ENCODE measurements at places on chromosomes 6 and 20.

GRCh38 chr6:158954753-158955152 lies 45.2 kb downstream of the RSPH3 start:
- DNase-seq = no peak

DNA sequence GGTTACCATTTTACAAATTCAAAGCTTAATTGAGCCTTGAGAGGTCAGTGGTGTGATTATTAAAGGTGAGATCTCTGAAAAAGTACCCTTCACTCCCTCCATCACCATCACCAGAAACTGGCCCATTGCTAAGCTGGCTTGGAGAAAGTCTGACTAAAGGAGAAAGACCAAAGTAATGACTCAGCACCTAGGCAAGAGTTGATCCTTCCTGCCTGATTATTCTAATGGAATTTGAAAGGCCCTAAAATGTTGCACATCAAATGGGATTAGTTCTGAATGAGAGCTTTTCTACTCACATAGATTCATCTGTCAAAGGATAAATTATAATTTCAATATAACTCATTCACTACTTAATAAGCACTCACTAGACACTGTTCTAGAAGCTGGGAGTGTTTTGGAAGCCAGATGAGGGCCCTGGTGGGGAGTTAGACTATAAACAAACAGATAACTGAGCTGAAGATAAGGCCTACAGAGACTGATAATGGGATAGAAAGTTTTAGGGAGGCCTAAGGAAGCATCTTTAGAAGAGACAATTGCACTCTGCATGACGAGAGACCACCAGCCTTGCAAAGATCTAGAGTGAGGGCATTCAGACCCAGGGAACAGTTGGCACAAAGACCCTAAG lies 366.7 kb downstream of the SYNE1 start:
- no peak for DNase-seq

DNA sequence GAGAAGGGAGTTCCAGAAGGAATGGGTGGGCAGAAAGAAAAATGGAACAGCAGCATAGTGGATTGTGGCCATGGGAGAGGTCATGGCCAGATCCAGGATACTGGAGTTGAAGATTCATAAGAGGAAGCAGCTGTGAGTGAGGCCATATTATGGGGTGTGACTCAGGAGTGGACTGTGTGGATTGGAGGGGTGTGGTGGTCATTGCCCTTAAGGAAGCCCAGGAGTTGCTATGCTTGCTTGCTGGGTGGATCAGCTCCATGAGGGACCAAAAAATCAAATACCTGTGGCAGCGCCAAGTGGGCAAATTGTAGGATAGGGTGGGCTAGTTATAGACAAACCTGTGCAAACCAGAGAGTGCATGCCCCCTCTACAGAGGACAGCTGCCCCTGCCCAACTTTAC lies 18.3 kb downstream of the LRRC1 start:
- no peak for DNase-seq

- DNase-seq = no peak
Measured at GRCh38 chr20:1367479-1367878, 25.4 kb downstream of the FKBP1A start.

- DNase-seq = no peak
Measured at GRCh38 chr6:43979525-43979924, 147.7 kb downstream of the MRPL14 start.

DNA sequence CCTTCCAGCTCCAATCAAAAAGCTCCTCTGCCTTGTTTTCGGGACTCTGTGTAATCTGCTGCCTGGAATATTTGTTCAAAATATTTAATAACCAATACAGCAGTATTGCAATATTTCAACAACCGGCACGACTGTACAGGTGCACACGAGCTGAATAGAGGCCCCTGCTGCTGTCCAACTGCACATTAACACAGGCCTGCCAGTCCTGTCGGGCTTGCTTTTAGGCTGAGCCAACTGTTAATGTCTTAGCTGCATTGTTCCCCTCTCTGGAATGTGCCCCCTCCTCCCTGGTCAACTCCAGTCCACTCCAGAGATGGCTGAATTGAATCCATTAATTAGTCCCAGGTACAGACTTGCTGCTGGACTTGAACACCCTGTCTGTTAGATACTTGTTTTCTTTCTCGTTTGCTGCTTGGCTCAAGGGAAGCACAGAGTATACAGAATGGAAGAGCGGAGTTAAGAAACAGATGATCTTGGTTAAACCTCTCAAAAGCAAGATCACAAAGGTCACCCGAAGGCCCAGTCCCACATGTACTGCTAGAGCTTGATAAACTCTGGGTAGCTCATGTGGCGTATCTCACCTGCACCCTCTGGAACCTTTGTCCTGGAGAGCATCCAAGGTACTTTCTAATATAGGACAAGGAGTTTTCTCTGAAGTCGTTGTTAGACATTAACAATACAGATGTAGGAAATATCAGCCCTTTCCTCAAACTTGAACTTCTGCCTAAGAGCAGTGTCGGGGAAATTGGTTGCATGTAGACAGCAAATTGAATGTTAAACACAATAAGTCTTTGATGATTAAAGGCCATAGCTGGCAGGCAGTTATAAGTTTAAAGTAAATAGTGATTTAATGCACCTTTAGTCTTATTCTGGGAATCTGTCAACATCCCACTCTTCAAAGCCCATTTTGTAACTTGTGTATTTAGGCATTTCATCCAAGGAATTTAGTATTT lies 31.9 kb downstream of the SHLD1 start:
- DNase-seq = no peak

- DNase-seq = no peak
Measured at GRCh38 chr6:129517288-129517687, 192.7 kb downstream of the ARHGAP18 start.

DNA sequence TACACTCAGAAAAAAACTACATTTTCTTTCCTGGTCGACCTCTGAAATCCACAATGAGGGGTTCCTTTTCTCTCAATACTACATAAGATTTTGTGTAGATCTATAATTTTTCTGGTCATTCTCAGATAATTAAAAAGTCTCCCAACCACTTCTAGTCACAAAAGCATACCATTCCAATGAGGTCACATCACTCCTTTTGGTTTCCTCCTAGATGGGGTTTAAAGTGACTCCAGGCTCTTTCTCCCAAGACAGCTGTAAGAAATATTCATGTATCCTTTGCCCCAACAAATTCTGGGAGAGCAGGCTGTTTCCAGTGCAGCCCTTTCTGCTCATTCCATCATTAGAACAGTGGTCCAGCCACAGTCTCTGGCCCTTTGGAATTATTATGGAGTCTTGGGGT lies 43.1 kb upstream of the BEND6 start:
- no peak for DNase-seq

DNA sequence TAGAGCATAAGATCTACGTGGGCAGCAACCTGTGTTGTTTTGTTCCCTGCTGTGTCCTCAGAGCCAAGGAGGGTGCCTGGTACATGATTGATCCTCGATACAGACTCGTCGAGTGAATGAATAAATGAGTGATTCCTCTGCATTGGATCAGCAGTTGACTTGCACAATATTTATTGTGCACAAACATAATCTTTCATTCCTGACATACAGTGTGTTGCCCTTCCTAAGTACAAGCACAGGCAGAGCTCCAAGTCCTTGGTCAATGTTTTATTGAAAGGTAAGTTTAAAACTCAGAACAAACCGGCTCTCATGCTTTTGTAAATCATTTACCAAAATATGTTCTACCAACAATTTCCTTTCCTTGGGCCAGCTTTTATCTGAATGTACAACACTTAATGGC lies 57.4 kb downstream of the STMND1 start:
- DNase-seq = no peak

DNA sequence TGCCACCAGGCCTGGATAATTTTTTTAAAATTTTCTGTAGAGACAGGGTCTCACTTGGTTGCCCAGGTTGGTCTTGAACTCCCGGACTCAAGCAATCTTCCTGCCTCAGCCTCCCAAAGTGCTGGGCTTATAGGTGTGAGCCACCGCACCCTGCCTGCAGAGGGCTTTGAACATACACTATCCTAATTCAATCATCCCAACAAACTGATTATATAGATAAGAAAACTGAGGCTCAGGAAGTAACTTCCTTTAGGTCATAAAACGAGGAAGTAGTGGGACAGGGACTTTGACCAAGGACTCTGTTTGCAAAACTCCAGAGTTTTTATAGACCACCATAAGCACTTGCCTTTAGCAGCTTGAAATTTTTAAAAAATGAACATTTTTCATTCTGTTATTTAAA lies 5.0 kb upstream of the BANF2 start:
- DNase-seq = no peak

- no peak for DNase-seq
Measured at GRCh38 chr6:55734256-55734655, 141.1 kb downstream of the BMP5 start.

DNA sequence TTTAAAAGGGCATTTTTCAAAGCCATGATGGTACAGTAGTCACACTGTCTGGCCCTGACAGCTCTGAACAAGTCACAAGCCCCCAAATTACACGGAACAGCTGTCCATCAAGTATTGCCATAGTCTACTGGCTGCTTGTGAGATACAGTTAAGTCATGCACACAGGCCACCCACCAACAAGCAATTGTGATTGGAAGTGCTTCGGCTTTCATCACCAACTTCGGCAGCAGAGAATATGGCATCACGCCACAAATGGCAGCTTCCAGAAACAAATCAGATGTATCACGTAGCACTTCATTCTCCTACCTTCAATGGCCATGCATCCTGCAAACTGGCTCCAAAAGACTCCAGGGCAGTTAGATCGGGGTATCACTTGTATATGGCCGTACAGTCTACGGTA lies 160.5 kb downstream of the PTPRT start:
- no peak for DNase-seq

GRCh38 chr6:41352396-41352795 lies 17.0 kb downstream of the NCR2 start:
- no peak for DNase-seq

DNA sequence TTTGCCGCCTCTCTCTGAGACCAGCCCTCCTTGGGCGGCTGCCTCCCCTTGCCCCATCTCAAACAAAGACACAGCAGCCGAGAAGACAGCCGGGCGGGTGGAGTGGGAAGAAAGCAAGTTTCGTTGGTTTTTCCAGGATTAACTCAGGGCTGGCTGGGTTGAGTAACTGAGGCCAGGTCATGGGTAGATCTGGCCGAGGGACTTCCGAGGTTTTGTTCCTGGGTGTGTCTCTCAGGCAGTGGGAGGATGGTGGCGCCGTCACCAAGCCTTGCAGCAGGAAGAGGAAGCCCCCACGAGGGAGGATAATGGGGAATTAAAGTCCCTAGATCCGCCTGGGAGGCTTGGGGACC lies 167.2 kb downstream of the TTLL2 start:
- no peak for DNase-seq

DNA sequence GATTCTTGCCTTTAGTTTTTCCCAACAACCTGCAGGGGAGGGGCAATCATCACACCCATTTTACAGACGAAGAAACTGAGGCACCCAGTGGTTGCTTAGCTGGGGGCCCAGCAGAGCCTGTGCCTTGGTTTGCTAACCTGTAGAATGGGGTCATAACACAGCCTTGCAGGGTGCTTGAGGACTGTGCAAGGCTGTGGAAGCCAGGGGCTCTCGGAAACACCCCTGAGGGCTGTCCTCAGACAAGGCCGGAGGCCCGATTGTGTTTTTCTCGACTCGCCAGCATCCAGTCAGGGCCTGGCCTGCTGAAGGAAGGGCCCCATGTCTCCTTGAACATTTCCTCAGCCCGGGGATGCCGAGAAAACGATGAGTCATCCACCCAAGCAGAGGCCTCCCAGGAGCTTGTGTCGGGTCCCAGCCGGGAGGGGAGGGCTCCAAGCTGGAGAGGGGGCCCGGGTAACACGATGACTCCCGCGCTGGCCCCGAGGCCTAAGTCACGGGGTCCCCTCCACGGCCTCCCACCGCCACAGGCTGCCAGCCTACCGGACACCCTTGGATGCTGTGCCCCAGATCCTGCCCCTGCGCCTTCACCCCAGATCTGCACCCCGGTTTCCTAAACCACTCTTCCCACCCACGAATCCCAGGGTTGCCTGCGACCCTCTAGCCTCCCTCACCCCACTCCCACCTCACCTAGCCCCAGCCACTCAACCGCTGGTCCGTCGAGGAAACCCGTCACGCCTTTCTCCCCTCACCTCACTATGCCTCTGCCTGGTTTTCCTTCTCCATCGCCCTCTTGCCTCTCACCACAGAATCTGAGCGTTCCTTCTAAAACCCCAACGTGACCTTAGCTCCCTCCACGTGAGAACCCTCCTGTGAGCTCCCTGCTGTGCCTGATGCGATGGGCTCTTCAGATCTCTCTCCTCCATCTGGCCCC lies 10.6 kb downstream of the NOL4L start:
- DNase-seq = peak; percentile 63

GRCh38 chr20:33668466-33669155 lies 1.9 kb downstream of the ACTL10 start:
- DNase-seq = no peak

Data from stimulated activated naive CD8-positive, alpha-beta T cell treated with anti-CD3 and anti-CD28 coated beads, Interleukin-15, Interleukin-2, amounts not matched to agents 100 U/mL and 50 U/mL, for 24 hours (primary cell).